ENCODE measurements at places on chromosomes 1 and 21.
A peak's percentile ranks its signal among the peaks of the same experiment; 100 is the strongest.

GRCh38 chr1:30379684-30380624 is 343.4 kb downstream of the MATN1 start:
- DNase-seq = peak; percentile 79

GRCh38 chr1:221991221-221991620 is 249.3 kb upstream of the DUSP10 start:
- no peak for DNase-seq

GRCh38 chr1:10528066-10529014 is 53.6 kb downstream of the PEX14 start:
- no peak for DNase-seq

- no peak for DNase-seq
Measured at GRCh38 chr21:23162198-23162946, 2164.2 kb downstream of the NCAM2 start.

- DNase-seq = no peak
Measured at GRCh38 chr21:28344985-28345384, 647.7 kb downstream of the LTN1 start.

DNA sequence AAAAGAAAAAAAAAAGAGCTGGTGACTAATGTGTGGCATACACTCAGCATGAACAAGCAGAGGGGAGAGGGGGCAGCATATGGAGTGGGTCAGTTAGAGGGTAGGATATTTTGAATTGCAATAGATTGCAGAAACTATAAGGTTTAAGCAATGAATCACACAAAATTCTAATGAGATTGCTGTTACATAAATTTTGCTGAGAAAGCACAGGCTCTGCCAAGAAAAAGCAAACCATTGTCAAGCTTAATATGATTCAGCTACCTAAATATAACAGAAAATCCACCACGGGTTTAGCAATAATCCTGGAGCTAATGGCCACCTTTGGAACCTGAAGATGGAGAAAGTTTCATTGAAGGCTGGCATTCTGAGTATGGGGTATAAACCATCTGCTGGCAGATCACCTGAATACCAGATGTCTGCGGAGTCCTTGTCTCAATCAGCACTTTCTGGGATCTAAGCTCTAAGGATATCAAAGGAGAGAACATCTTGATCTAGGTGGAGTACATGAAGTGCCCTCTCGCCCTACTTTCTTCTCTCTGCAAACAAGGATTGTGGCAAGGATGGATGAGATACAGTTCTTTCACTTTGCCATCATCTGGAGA is 30.3 kb upstream of the ANGPTL7 start:
- DNase-seq = no peak

DNA sequence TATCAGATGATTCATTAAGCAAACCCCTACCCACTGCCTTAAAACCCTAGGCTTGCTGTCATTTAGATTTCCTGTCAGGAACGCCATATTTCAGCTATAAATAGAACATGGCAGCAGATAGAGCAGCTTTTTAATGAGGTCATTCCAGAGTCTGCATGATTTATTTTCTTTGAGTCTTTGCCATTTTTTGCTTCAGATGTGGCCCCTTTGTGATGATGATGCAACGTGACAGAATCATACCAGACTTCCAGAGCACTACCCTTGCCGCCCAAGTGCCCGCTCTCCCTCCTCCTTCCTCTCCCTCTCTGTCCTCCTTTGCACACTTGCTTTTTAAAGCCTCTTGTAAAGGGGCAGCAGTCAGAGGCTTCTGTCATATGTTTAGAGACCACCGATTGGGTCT is 55.5 kb upstream of the TRIM67 start:
- no peak for DNase-seq

DNA sequence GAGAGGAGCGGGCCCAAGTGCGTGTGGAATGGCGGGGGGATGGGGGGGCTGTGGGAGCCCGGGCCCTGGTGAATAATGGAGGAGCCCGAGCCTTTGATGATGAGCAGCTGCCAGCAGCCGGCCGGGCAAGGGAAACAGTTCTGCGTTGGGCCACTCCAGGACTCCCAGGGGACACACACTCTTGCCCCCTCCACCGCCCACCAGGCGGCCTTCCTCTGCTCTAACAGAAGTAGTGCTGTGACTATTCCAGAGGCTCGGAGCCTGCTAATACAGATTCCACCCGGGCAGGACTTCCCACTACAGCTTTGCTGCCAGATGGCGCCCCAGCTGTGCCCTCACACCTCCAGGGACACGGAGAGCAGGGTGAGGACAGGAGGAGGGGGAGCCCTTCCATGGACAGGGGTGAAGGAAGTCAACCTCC is 48.2 kb upstream of the LRP8 start:
- no peak for DNase-seq

DNA sequence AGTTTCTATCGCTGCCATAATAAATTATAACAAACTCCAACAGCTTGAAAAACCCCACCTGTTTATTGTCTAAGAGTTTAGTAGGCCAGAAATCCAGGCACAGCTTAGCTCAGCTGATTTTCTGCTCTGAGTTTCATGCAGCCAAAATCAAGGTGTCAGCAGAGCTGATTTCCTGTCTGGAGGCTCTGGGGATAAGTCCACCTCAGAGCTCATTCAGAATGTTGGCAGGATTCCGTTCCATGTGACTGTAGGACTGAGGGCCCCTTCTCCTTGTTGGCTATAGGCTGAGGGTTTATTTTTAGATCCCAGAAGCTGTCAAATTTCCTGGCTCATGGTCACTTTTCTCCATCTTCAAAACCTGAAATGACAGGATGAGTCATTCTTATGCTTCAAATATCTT is 91.6 kb upstream of the CHODL start:
- no peak for DNase-seq

DNA sequence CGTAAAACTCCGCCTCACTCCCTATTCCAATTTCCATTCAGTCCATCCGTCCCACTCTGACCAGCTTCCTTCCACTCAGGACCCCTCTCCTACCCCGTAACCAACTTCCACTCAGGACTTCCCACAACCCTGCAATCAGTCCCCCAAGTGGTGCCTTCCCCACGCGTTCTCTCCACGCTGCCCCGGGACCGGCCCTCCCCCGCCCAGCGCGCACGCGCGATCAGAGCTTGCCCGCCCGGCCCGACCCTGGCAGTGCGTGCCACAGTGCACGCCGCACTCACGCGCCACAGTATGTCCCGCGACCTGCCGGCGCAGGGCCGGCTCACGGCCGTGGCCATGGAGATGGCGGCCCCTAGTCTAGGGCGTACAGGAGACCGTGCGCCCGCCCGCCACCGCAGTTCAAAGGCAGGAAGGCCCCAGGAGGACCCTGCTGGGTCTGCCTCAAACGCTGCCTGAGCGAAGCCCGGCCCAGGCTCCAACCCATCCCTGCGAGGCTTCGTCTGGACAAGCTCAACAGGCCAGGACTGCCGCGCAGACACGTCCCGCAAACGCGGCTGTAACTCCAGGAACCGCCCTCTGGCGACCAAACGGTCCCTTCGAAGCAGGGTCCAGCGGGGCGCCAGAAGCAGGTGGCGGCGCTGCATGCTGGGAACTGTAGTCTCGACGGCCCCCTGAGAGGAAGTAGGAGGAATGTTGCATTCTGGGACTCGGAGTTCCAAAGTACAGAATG is at the start of gene NDC1:
Gene NDC1, minus strand, starts transcription at position 373 of the 730 bp plus-strand sequence. Its CDS starts 35 bp downstream, at position 338.
- DNase-seq = peak; percentile 97

DNA sequence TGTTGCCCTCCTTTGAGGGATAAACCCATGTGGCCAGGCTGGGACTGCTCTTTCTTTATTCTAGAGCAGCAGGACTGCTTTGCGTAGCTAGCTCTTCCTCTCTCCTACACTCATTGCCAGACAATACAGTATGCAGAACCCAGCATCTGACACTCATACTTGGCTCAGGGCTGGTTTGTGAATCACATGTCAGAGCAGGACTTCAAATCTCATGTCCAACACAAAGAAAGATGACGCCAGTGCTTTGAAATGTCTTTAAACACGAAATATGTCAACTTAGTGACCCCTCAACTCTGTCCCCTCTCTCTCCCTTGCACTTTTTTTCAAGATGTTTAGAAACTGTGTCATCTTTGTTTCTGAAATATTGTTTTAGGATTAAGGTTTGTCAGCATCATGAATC is 135.0 kb downstream of the TGFB2 start:
- no peak for DNase-seq

- no peak for DNase-seq
Measured at GRCh38 chr1:87899017-87899416, 570.3 kb downstream of the LMO4 start.

DNA sequence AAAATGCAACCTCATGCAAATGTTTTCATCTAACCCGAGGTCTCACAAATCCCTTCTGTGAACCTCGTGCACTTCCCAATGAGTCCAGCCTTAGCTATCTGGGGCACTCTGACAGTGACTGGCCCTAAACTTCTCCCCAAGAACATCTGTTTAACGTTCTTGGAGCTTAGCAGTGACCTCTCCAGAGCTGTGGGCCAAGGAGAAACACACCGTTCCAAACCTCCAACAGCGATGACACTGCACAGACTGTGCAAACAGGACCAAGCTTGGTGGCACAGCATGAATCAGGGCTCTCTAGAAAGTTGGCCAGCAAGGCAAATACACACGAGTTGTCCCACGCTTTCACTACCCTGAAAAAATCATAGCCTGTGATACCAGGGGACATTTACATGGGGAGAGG is 15.8 kb downstream of the BEND5 start:
- no peak for DNase-seq

All from NB4 (cell line).